ENCODE measurements at places on chromosomes 16 and 17. TPM values are rescaled to one million over a fixed set of nuclear protein-coding genes. Genes with fewer than 3 reads are reported as not detected.

GRCh38 chr17:82062076-82062983, 3.3 kb downstream of the DUS1L start:
- ATAC-seq, result no peak

GRCh38 chr17:32783602-32784001, 93.3 kb downstream of the MYO1D start:
- ATAC-seq, result no peak

SLFN14 gene
- total RNA-seq, result 0.45 TPM

- peak; percentile 85 for ATAC-seq
Measured at GRCh38 chr17:77734371-77735080, 224.0 kb upstream of the TNRC6C start.

DNA sequence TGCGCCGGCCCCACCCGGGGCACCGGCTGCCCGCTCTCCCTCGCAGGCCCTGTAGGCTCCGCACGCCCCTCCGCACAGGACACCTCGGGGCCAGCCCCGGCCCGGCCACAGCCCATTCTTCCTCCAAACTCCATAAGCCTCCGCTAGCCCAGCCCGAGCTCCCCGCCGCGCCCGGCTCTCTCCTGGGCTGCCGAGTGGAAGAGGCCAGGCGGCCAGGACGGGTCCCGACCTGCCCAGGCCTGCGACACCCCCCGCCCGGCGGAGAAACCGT, 397 bp downstream of the NCOR1 start:
- peak; percentile 66 for ATAC-seq

DNA sequence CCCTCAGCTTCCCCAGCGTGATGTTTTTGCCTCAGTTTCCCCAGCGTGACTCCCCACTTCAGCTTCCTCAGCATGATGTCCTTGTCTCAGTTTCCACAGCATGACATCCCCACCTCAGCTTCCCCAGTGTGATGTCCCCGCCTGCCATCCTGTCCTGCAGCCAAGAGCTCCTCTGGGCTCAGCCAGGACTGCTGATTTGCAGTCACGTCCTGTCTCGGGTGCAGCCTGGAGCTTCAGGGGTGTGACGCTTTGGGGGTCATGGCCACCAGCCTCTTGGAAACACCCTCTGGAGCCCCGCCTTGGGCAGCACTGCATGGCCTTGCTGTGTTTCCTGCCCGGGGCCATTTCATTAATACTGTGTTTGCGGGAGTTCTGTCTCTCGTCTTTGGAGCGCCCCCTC, 16.5 kb upstream of the NUDT16L1 start:
- ATAC-seq, result no peak

DNA sequence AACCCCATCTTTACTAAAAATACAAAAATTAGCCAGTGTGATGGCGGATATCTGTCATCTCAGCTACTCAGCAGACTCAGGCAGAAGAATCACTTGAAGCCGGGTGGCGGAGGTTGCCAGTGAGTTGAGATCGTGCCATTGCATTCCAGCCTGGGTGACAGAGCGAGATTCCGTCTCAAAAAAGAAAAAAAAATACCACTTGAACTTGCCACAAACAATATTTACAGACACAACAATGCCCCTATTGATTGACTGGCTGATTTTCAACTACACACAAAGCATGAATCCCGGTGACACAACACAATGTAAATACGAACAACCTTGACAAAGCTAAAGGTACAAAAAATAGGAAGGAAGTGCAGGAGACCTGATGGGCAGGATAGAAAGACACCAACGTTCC, 49.3 kb downstream of the NXN start:
- no peak for ATAC-seq

ZNF263 gene
- 40.3 TPM for total RNA-seq

DNA sequence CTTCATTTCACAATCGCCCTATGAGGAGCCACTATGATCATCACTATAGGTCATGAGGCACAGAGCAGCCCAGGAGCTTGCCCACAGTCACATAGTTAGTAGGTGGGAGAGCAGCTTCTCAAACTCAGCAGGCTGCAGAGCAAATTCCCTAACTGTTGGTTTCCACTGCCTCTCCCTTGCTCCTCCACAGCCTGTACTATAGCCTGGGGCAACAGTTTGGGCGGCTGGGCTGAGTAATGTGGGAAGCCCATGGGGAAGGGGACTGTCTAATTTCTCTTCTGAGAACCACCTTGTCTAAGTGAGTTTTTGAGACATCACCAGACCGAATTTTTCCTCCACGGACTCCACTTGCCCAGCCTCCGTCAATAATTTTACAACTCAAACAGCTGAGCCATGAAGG, 73.4 kb upstream of the GPR139 start:
- no peak for ATAC-seq

Measured in motor neuron (in vitro differentiated cells).